ENCODE measurements at places on chromosomes 4 and X. TPM values are rescaled to one million over a fixed set of nuclear protein-coding genes. Genes with fewer than 3 reads are reported as not detected.
A peak's percentile ranks its signal among the peaks of the same experiment; 100 is the strongest.

GNRHR gene
- not detected for total RNA-seq

PRICKLE3 gene
- 9.7 TPM for total RNA-seq

GRCh38 chr4:38442073-38442788, 221.8 kb upstream of the KLF3 start:
- no peak for DNase-seq

HTN1 gene
- not detected for total RNA-seq

DNA sequence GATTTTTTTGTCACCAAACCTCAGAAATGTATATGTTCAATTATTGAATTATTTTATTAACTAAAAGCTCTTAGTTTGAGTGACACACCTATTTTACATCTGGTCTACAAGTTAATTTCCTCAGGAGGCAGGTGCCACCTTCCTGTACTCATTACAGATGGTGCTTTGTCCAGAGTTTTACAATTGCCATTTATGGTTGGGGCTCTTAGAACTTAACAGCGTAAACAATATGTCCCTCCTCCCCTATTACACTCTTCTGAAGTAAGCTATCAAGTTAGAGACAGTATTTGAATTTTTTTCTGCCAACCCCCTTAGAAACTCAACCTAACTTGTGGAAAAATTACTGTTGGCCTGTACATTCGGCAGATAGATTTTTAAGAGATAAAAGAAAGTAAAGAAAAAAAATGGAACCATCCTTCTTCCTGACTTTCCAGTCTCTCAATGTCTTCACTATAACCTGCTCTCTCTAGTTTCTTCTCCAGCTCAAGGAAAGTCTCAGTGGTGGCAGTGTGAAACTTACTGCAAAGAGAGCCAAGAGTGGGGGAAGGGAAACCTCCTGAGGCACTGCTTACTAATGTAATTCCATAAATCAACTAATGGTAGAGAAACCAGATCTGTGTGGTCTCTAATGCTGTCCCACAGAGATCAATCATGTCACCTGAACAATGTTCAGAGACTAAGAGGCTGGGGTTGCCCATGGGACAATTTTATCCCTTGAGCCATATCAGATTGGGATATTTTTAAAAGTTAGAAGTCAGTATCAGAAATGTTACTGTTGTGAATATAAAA, 7.8 kb downstream of the CXXC4 start:
- DNase-seq = no peak

DNA sequence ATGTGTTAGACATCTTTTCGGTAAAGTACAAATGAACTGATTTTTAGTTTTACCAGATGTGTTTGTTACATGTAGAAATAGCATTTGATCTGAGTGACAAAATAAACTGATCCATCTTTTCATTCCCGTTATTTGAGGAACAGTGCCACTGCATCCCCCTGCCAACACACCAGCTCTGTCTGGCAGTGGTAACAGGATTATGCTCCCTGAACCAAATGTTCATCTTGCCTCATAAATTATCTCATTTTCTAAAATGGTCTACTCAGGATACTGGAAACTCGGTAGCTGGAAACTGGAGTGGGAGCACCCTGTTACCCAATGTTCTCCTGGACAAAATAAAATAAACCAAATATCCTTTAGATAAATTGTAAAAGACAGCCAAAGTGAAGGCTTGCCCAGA, 171.6 kb downstream of the FAT4 start:
- DNase-seq = no peak

DNA sequence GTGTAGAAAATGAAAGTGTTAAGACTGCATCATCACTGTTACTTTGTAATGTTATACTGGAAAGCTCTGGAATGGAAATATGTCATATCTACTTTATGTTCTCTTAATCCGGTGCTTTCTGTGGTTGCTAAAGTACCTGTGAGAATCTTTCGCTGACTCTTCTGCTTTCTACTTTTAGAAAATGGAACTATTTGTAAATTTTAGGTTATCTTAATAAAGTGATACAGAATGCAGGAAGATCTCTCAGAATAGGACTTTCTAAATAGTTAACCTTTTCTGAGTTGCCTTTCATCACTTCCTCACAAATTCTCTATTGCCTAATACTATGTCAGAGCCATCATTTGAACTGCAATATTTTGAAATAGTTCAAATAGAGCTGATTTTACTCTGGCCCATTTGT, 69.3 kb downstream of the BMP2K start:
- DNase-seq = no peak

DNA sequence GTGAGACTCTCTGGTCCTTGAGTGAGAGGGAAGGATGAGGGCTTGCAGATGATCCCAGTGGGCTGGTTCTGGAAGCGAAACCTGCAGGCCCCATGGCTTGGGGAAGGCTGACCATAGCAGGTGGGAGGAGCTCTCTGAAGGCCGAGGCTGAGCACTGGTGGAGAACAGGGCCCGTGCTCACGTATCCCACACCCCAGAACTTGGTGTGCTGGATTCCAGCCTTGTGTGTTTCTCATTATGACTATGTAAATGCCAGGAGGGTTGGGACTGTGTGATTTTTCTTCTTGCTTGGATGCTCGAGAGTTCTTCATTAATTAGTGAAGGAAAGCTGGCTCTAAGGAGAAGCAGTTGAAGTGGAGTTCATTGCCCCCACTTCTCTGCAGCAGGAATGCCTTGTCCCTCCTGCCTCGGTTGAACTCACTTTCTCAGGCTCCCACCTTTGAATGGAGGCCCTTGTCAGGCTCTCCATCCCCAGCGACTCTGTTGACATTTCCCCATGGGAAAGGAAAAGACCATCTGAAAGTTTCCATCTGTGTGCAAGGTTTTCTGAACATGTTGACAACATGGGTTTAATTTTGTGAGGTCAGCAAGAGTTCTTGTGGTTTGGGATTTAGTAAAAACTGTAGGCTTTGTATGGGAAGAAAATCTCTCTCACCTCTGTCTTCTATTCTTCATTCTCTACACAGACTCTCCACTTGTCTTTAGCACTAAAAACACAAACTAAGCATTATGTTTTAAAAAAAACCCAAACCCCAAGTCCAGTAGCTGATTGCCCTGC, 57.7 kb downstream of the TBL1X start:
- no peak for DNase-seq

GRCh38 chr4:137367620-137368019, 164.7 kb downstream of the PCDH18 start:
- no peak for DNase-seq

SMPX gene
- total RNA-seq = not detected

- no peak for DNase-seq
Observed at GRCh38 chr4:163591614-163592020, 97.1 kb downstream of the TMA16 start.

DNA sequence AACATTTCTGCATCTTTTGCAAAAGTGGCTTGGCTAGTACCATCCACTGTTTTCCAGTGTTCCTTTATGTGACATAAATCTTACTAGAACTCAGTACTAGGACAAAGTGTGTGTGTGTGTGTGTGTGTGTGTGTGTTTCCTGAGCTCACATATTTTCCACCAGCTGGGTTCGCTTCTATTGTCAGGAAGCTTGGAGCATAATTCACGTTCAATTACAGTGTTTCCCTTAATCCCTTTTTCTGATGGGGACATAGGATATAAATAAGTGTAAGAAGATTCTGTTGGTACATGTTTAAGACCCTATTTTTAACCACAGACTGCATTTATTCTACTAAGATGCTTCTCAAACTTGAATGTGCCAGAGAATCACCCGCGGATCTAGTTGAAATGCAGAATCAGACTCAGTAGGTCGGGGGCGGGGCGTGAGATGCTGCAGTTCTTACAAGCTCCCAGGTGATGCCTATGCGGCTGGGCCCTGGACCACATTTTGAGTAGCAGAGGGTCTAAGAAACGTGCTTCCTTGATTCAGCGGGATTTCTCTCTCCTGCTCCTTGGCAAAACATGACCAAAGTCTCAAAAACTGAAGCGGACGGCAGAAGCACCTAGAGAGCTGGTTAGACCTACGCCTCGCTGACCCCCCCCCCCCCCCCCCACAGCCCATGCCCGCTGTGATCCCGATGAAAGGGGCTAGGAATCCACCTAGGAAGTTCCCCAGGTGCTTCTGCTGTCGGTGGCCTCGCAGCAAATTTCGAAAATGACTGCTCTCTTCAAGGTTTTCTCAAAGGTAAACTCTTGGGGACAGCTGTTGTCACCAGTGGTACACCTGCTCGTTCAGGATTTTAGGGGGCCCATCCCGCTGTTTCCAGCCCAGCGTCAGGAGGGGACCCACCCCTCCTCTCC, 797 bp downstream of the CD99L2 start:
- DNase-seq = peak; percentile 73

EGF gene
- under 0.01 TPM for total RNA-seq

GRCh38 chr4:138871555-138871875, 144.1 kb upstream of the NOCT start:
- no peak for DNase-seq

GRCh38 chr4:126513596-126513995, 1119.2 kb upstream of the INTU start:
- DNase-seq = no peak

DNA sequence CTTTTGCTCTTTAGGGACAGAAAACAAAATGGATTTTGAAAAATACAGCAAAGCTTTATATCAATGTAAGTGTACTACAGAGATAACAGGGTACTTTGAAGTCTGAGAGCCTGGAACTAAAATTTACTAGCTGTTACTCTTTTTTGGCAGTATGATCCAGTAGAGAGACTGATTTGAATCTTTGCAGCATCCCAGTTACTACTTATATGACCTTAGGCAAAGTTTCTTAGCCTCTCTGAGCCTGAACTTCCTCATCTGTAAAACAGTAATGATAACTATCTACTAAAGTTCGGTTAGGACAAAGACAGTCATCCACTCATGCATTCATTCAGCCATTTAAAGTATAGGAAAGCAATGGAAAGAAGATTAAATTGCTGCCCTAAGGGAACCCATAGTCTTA, 10.1 kb downstream of the BRWD3 start:
- DNase-seq = no peak

DNA sequence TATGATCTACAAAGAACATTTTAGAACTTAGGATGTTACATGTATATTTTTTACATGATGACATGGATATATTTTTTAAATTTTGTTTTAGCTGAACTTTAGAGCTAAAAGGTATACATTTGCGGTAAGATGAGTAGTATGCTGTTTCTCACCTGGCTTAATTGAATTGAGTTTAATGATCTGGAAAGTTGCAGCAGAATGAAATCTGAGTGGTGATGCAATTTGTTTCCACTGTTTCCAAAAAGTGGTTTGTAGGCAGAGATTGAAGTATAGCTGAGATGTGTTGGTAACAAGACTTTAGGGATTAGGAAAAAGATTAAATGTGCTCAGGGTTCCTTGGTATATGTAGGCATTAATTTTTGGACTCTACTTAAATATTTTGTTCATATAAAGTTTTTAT, 68.1 kb downstream of the HPF1 start:
- DNase-seq = no peak

NUDT6 gene
- 7.4 TPM for total RNA-seq

ZNF711 gene
- total RNA-seq = 6.2 TPM

DDIT4L gene
- 1.7 TPM for total RNA-seq

DNA sequence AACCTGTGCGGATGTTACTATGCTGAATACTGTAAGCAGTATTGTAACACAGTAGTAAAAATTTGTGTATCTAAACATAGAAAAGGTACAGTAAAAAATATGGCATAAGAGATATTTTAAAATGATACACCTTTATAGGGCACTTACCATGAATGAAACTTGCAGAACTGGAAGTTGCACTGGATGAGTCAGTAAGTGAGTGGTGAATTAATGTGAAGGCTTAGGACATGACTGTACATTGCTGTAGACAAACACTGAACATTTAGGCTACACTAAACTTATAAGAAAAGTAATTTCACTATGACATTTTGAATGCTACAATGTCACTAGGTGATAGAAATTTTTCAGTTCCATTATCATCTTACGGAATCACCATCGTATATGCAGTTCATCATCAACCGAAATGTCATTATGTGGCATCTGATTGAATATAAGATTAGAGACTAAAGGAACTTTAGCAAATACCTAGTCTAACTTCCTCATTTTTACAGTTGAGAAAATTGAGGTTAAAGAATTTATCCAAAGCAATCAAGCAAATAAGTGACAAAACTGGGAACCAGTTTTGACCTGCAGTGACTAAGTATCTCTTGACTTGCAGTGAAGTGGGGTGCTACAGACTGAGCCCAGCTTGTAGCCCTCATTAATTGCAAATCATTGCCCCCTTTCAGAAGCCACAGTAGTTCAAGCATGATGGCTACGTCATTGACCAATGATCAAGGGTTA, 55.3 kb downstream of the EGF start:
- DNase-seq = peak; percentile 5

Data from dermis blood vessel endothelial cell (primary cell).